ENCODE measurements at places on chromosomes 7 and 10. TPM values are rescaled to one million over a fixed set of nuclear protein-coding genes. Genes with fewer than 3 reads are reported as not detected.

DNA sequence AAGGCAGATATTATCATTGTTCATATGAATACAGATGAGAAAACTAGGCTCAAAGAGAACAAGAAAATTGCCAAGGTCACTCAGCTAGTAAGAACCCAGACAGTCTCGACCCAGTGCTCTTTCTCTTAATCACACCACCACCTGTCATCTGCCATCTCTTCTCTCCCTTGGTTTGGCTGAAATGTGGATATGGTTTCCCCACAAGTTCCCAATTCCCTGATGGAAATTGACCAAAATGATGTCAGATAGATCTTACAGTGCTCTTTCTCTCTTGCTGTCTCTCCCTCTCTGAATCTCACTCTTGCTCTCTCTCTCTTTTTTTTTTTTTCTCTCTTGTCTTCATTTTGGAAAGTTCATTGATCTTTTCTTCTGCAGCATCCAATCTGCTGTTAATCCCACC lies 9.1 kb downstream of the C10orf90 start:
- DNase-seq, result no peak

- DNase-seq, result no peak
These were observed 94.5 kb downstream of the MAD1L1 start for GRCh38 chr7:2138146-2138765.

DNA sequence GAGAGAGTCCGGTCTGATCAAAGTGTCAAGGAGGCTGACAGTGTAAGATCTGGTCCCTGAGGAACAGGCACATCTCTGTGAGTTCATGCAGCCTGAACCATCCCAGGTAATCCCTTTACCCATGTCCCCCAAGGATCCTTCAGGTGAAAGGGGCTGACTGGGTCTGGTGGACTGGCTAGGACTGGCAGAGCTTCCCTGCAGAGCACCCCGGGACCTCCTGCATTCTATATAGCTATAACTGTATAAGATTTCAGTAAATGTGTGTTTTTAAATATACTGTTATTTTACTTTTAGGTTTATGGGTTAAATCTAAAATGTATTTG lies 246.8 kb downstream of the ELMO1 start:
- no peak for DNase-seq

DNA sequence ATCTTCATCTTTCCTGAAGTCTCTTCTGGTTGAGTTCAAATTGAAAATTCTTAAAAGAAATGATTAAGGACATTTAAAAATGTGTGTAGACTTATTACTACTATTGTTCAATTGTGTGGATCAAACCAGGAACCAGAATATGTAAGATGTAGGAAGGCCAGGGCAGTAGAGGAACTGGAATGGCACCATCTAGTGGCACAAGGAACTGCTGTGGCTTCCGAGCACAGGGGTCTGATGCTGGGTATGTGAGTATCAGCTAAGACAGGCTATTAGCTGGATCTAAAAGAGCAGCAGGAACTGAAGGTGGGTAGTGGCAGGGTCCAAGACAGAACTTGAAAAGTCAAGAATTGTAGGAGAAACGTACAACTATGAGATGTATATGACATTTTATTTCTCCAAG lies 247.3 kb downstream of the SEMA3A start:
- peak; percentile 14 for DNase-seq

Gene PNLIP
- not detected for total RNA-seq

DNA sequence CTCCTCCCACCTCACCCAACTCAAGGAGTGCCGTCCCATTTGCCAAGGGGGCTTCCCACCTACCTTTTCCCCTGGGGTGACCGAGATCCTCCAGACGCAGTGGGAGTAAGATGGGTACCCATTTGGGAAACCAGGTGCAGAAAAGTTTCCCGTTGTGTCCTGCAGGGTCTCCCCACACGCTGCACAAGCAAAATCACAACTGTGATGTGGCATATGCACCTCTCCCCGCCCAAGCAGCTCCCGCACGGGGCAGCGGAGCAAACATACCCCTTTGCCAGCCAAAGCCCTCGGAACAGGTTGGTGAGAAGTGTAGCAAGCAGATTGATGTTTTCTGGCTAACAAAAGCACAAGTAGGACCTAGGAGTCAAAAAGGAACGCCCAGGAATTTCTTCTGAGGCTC lies 51.5 kb upstream of the OPALIN start:
- no peak for DNase-seq

DNA sequence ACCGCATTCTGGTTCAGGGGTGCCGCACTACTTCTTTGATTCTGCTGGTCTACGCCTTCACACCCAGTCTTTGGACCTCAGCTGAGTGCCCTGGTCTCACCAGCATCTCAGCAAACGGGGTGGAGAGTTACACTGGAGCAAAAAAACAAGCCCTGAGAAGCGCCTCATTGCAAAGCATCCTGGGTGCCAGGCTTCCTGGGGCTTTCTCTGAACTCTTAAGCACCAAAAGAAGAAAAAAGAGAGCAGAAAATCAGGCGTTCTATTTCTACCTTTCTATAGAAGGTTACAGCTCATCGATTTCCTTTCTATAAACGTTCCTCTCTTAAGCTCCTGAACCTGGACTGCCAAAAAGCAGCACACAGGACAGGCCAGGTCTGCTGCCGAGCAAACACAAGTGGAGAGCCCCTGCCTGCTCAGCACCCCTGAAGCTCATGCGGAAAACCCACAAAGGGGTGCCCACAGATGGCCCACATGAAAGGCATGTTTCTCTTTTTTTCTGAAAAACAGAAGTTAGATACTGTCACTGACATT lies 217.9 kb downstream of the SFMBT2 start:
- no peak for DNase-seq

Gene FAM25G
- not detected for total RNA-seq

- DNase-seq, result no peak
These were observed 14.1 kb downstream of the MAP3K8 start for GRCh38 chr10:30448092-30448491.

All from Daoy (cell line).